ENCODE measurements at places on chromosomes 2 and 18.

DNA sequence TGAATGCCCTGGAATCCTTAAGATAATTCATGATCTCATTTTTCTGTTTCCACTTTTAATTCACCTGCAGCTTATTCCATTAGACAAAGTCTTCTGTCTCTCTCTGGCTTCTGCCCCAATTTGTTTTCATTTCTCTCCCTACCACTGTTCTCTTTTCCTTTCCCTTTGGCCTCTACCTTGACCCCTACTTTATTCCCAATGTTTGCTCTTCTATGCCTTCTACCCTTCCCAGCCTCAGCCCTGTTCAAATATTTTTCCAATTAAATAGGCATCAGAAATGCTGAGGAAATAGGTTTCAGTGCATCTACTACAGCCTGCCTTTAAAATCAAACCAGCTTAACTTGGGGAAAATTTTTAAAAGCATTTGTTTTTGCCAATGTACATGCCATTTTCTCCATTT is 443.7 kb upstream of the CWC22 start:
- DNase-seq, result no peak

DNA sequence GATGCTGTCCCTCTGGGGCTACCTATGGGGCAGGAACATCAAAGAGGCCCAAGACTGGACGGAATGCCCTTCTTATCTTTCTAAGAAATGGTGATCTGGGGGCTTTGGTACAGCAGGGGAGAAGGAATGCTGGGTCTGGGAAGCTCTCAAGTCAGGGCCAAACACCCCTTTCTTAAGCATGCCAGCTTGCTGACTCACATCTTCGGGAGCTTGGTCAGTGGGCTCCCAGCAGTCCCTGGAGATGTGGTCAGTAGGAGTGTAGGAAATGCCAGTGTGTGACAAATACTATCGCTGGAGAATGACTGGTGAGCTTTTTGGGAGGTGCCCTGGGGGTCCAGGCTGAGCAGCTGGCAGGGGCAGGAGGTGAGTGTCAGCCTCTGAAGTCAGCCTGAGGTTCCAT is 105.0 kb upstream of the CDC42EP3 start:
- DNase-seq, result no peak

GRCh38 chr2:230541934-230542380 is 126.0 kb downstream of the SP100 start:
- no peak for DNase-seq

GRCh38 chr2:121689356-121689755 is 40.1 kb upstream of the CLASP1 start:
- DNase-seq, result no peak

DNA sequence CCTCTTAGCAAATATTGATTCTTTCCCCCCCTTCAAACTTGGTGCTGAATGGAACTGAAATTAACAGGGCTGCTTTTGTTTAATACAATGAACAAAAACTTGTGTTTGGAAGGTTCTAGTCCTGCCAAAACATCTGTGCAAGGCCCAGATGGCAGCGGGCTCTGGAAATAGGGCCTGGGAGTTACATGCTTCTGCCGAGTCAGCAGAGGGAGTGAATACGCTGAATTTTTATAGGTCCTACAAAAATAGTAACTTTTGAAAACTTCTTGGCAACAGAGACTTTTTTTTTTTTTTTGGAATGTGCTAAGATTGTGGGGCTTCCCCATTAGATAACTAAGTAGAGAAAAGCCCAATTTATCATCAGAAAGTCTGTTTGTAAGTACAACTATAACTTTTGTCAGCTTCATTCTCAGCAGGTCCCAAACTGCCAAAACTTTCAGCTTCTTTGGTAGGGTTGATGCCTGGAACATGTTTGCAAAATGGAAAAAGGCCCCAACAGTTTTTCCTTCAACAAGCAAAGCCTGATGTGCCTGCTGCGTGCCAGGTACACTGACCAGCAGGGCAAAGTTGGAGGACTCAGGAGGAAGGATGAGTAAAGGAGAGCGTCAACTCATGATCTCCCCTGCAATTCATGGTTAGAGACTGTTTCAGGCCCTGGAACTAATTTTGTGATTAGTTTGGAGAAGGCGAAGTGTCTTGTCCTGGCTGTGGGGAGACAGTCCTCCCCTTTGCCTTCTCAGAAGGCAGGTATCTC is 45.1 kb upstream of the HDAC4 start:
- DNase-seq, result no peak

DNA sequence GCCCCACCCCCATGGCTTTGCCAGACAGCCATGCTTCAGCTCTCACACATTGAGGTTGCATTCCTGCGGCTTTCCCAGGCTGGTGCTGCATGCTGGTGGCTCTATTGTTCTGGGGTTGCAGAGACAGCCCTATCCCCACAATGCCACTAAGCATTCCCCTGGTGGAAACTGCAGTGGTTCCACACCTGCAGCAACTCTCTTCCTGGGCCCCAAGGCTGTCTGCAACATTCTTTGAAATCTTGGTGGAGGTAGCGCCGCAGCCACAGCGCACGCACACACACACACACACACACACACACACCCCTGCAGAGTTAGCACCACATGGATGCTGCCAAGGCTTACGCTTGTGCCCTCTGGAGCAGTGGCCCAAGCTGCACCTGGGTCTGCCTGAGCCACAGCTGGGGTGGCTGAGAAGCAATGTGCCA is 21.4 kb downstream of the SFXN5 start:
- DNase-seq, result no peak

DNA sequence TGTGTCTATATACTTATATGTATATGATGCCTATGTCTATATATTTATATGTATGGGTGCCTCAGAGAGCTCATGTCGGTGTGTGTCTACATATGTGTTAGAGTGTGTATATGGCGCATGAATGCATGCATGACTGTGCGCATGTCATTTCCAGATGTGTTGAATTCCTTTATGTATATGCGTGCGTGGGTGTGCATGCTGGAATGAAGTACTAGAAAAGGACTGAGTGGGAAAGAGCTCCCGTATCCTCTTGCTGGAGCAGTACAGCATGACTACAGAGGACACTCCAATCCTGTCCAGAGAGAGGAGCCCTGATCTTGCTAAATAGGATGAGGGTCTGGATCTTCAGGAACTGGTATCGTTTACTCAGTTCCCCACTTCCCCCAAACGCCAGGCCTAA is 56.8 kb upstream of the LRPPRC start:
- DNase-seq, result no peak

- no peak for DNase-seq
Observed at GRCh38 chr18:7548221-7548620, 18.9 kb upstream of the PTPRM start.

DNA sequence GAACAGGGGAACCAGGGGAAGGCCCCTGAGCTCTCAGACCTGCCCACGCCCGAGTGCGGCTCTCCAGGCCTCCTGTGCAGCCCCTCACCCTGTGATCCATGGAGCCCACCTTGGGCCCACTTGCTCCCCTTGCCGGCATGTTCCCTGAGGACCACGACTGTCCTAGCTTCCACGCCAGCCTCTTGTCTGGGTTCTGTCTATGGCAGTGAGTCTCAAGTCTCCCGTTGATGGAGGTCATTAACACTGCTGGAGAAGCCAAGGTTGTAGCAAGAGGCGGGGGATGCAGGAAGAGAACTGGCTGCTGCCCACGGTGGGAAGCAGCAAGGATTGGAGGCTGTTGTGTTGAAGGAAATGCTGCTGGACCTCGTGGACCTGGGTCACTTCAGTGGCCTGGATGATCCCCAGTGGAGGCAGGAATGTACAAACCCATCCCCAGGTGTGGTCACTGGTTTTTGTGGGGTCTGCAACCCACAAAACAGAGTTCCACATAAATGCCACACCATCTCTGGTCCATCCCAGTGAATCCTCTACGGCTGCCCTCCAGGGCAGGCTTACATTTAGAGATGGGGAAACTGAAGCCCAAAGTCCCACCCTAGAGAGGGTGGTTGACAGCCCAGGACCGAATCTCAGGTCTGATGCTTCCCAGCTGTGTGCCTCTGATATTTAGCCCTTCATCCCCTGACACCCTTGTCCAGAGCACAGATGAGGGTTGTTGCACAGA is 150.3 kb downstream of the NDUFA10 start:
- DNase-seq, result no peak

- no peak for DNase-seq
Observed at GRCh38 chr2:39673018-39673417, 7.3 kb downstream of the TMEM178A start.

DNA sequence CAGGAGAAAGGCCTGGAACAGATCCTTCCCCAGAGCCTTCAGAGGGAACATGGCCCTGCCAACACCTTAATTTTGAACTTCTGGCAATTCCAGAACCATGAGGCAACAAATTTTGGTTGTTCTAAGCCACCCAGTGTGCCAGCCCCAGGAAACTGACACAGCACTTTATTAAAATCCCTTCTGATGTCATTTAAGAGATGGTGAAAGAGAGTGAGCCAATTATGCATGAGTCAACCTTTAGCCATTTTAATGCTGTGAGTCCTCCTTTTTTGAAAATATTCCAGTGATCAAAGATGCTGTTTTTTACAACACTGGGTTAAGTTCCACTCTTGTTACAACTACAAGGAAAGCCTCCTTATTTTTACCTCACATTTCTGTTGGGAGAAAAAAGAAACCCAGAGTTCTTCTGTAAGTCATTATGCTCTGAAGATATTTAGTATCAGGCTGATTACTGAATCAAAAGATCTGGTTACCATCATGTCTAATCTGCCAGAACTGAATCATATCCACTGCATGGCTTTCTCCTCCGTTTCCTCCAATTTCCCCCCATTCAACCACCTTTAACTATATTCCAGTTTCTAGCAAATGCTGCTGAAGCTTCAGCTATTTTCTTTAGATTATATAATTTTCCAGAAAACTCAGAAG is 235.4 kb downstream of the TXNL1 start:
- no peak for DNase-seq

- DNase-seq, result no peak
Observed at GRCh38 chr2:236690726-236691125, 121.1 kb downstream of the ACKR3 start.

DNA sequence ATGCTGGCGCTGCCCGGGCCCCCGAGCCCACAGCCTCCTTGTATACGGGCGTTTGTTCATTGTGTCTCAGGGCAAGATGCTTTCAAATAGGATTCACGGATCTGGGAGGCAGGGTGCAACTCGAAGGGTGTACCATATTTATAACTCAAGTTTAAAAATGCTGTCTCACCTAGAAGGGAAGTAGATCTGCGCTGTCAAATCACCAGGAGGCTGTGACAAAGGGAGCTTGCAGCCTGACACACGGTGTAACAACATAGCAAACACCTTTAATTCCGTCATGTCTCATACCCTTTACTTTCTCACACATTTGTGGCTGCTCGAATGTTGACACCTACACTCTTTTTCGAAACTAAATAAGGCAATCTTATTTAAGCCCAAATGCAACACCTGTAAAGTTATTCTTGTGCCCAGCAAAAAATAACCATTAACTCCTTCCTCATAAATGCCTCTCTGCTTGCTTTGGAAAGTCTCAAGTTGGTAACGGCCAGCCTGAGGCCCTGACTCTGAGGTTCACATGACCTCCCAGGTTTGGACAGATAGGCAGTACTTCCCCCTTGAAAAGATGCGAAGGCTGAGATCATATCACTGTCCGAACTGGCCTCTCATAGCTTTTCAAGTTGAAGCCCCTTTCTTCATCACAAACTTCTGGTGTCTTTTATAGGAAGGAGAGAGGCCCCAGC is 11.6 kb downstream of the ZEB2 start:
- no peak for DNase-seq

- DNase-seq, result no peak
Observed at GRCh38 chr2:128037649-128038048, 9.8 kb upstream of the SAP130 start.

DNA sequence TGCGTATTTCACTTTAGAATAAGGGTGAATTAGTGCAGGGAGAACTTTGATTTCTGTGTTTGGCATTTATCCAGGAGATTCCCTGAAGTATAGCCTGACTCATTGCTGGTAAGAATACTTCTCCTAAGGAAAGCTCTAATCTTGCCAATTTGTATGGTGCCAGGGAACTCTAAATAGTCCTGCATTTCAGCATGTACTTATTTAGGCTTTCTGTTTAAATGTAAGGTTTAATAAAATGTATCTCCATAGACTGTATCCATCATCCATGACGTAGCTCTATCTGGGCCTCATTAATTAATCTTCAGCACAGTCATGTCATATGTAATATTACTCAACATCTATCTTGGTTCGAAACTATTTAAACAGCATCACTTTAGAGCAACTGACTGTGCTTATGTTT is 127.7 kb downstream of the DOK6 start:
- no peak for DNase-seq

GRCh38 chr2:235511187-235511661 is 17.4 kb downstream of the AGAP1 start:
- no peak for DNase-seq

DNA sequence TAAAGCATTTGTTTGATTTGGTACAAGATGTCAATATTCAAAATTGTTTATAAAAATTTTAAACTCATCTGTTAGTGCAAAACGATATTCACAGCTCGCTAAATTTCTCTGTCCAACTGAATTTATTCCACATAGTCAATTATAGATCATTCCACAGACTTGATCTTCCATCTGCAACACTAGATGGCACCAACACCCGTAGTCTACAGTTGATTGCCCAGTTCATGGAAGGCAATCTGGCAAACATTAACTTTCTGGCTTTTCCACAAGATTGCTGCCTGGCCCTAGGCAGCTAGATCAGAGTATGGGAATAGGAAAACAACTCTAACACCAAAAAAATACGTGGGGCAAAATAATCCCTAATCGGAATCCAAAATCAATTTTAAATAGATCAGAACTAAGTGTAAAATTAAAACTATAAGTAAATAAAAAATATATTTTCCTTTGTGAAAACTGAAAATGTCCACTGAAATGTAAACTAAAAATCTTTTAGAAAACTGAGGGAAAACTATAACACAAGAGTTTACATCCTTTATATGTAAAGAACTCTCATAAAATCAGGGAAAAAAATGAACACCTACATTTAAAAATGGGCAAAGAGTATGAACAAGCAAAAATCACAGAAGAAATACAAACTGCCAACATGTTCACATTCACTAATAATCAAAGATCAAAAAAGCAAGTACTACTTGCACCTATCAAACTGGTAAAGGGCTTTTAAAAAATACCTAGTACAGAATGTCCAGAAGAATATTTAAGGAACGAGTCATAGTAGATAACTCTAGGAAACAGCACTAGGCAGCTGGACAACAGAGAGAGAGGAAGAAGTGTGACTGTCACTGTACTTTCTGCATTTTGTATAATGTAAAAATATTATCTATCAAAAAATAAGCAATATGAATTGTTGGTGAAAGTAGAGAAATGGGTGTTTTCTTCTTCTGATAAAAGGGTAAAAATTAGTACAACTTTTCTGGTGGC is 35.0 kb downstream of the RTN4 start:
- DNase-seq, result peak; percentile 9

DNA sequence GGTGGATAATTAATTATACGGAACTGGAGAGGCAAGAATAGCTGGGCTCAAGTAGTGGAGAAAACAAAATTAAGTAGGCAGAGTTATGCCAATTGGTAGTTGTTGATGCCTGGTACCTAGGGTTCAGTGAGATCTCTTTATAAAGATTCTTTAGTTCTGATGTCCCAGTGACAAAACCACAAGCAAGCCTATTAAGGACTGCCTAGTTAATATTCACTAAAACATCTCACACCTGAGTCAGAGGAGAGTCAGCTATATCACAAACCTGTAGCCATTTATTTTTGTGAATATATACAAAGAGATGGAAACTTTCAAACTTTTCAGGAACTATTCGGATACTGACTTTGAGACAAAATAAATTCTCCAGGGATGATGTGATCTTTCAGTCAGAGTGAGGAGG is 213.9 kb upstream of the CYP26B1 start:
- no peak for DNase-seq

All from activated T-cell treated with anti-CD3 and anti-CD28 coated beads for 1 hour (primary cell).